ENCODE measurements at places on chromosomes 11 and 22. TPM values are rescaled to one million over a fixed set of nuclear protein-coding genes. Genes with fewer than 3 reads are reported as not detected.

Gene TRIM49
- polyA plus RNA-seq = not detected

Gene LGALS1
- 605 TPM for polyA plus RNA-seq

Gene GLB1L3
- polyA plus RNA-seq = 0.13 TPM

- DNase-seq = no peak
Observed at GRCh38 chr11:16292167-16292859, 64.0 kb downstream of the SOX6 start.

DNA sequence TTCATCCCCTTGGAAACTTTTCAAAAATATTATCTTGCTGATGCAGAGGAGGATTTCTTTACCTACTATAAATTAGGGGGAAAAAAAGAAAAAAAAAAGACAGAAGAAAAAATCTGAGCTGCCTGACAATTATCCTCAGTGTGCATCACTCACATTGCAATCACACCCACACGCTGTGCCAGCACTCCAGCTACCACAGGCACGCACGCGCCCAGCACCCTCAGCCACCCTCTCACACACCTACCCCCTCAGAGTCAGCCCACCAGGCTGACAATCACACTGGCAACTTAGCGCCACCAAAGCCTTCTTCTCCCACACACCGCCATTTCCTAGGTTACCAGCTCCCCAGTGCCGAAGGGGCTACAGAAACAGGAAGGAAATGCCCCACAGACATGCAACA, 236.1 kb downstream of the KCNA4 start:
- DNase-seq = no peak
